ENCODE measurements at places on chromosomes 6 and 20.

DNA sequence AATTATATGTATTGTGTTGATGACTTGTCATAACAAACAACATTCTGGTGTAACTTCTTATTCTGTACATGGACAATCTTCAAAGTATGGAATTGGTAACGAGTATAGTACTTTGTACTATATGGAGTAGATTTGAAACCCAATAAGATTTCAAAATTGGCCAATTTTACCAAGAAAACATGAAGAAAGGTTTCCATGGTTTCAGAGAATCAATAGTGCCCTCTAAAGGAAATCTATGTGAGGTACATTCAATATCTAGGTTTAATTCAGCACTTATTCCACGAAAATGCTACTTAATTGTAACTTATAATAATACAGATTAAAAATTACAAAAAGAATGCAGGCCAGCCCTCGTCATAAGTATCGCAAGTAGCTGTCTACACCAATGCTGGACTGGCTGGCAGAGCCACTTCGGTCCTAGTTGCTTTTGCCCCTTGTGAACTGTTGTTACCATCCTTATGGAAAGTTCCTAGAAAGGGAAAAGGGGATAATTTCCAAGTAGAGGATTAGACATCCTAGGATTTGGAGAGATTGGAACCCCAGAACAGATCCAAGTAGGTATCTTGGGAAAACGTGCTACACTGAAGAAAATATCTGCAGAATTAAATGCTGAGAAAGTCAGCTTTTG is 70.9 kb downstream of the LCA5 start:
- DNase-seq, result no peak

- DNase-seq, result no peak
Measured at GRCh38 chr6:142318714-142319113, 16.9 kb downstream of the ADGRG6 start.

DNA sequence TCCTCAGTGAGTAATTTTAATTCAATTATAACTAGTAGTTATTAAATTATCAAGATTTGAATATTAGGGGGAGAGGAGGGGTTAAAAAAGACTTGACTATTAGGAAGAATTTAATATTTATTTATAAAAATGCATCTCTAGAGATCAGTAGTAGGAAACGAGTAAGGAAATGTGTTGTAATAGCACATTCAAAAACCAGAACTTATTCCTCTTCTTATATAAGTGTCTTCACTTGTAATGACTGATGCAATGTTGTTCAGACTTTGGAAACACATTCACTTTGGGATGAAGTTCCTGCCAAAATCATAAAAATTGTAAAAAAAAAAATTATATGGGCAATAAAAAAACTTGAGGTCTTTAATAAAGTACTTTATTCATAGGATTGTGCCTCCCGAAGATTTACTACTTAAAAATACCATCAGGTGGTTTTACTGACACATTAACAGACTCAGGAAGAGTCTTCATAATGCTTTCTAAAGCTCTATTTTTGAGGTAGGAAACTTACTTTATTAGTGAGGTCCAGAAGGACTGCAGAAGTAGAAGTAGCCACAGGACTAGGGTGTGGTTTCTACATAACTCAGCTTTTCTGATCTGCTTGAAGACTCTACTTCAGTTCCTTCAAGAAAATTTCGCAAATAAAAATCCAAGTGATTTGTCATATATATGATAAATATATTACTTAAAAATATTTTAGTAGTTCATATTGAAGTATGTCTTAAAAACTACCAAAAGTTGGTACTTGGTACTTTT is 59.8 kb downstream of the CCDC170 start:
- DNase-seq, result no peak

DNA sequence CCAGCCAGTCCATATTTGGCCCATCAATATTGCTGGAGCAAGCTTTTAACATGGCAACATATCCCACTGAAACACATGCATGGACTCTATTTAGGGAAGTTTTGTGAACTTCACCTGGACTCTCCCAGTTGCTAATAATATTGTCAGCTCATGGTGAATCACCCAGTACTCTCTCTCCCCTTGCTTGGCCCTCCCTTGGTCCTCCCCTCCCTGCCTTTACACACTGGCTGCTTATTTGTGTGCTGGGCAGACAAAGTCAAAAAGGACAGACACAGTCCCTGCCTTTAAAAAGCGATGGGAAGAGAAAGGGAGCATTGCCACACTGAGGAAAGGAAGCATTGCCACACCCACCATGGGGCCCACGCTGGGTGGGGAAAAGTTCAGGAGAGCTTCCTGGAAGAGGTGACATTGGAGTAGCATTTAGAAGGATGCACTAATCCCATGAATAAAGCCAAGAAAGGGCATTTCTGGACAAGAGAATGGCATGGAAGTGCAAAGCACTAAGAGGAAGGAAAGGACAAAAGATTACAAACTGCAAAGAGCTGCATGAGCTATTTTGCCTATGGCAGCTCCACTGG is 143.4 kb upstream of the EXOC2 start:
- DNase-seq, result no peak

DNA sequence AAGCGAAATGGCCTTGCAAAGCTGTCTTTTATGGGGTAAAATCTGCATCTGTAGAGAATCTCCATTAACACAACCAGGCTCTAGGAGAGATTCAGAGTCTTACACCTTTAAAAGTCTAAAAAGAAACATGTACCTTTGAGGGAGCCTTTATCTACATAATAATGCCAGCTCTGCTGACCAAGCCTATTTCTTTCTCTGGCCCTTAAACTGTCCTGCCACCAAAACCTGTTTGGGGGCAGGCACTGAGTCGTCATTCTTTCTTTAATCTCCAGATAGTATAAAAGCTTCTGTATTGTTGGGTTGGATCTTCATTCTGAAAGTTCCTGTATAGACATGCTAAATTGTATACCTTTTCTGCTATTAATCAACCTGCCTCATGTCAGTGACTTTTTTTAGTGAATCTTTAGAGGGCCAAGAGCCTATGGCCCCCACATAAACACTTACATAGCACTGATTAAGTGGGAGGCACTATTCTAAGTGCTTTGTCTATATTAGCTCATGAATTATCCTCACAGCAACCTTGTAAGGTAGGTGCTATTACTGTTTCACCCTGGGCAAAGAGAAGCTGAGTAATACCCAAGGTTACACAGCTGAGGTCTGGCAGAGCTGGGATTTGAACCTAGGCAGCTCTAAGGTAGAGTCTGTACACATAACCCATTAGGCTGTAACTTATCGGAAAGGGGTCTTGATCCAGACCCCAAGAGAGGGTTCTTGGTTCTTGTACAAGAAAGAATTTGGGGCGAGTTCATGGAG is 232.3 kb upstream of the DTNBP1 start:
- DNase-seq, result no peak

DNA sequence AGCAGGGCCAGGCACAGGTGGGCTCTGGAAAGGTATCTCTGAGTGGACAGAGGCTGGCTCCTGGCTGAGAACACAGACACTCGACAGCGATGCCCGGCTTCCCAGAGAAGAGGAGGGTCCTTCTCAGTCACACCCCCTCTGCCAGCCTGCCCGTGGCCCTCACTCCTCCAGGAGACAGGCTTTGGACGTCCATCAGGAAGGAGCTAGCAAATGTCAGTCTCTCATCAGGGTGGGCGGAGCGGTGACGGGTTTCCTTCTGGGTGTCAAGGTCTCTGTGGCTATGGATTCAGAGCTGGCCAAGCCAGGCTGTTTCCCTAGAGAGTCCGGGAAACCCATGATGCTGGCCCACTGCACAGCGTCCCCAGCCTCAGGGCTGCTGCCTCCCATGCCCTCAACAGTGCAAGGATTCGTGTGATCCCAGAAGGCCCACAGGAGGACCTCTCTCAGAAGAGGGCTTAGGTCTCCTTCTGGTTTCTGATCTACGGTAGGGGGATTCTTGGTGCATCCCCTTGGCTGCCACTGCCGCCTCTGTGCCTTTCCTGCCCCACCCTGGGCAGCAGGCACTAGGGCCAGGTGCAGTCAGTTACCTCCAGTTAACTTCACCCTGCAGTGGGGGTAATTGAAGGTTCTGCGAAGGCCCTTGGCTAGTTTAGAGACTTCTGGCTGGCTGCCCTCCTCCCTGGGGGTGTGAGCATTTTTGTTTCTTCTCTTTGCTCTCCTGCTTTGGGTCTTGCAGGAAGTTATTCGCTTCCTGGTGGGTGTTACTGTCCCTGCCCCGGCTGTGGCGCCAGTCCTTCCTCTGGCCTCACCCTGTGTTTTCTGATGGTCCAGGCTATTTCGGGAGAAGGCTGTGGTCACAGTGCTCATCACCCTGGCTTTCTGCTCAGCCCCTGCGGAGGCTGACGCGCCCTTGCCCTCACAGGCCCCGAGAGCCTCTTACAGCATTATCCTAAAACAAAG is 80.2 kb downstream of the CDH4 start:
- DNase-seq, result no peak

Measured in osteocyte (in vitro differentiated cells).